ENCODE measurements at places on chromosomes 13 and 19.

DNA sequence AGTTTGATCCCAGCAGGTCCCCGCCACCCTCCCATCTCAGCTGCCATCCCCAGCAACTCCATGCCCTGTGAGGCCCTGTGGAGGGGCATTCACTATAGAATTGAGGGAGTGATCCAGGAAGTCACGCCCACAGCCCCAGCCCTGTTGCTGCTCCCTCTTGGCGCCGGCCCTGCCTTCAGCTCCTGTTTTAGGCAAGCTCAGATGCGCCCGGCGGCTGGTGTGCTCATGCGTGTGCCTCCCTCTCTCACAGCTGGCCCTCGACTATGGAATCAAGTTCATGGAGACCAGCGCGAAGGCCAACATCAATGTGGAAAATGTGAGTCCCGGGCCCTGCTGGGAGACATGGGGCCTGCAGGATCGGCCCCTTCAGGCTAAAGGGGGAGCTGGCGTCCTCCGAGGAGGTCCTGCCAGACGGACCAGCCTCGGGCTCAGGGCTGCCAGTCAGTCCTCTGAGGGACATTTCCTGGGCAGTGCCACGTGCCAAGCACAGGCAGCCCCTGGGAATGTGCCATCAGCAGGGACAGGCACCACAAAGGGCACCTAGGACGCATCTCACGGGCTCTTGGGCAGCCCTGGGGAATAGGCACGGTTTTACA lies 15.6 kb upstream of the HSH2D start:
- DNase-seq = no peak

- DNase-seq = no peak
Measured at GRCh38 chr13:32796754-32797153, 210.5 kb downstream of the PDS5B start.

- no peak for DNase-seq
Measured at GRCh38 chr13:30129411-30129810, 177.9 kb downstream of the KATNAL1 start.

DNA sequence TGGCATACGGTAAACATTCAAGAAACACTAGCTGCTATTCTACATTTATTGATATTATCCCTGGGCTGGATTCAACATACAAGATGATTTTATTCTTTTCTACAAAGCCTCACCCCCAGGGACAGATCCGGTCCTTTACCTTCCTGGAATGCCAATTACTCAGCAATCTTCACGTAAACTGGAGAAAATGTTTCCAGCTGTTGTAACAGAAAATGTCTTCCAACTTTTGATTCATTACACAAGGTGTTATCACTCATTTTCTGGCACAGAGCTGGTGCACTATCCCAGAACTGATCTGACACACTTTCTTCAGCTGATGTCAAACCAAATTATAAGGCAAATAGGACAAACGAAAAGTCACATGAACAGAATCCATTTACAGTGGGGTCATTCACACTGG lies 33.1 kb downstream of the DCLK1 start:
- DNase-seq = no peak

GRCh38 chr13:107864543-107865317 lies 350.6 kb downstream of the LIG4 start:
- DNase-seq = peak; percentile 76

DNA sequence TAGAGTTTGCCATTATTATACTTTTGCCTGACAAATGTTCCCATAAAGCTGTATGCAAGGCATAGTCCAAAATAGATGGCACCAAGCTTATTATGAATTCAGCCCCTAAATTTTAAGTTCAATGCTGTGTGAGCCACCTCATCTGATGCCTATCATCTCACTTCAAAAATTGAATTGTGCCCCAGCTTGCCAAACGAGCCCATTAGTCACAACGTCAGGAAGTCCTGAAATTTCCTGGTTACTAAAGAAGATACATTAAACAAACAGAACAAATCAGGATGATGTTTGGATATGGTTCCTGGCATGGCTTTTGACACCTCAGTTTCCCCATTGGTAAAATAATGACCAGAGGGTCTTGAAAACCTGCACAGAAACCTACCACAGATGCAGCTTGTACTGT lies 147.5 kb upstream of the SOX21 start:
- no peak for DNase-seq

GRCh38 chr19:35307931-35308330 lies 16.0 kb downstream of the MAG start:
- DNase-seq = no peak

GRCh38 chr19:49427855-49428546 lies 2.8 kb downstream of the GFY start:
- no peak for DNase-seq

DNA sequence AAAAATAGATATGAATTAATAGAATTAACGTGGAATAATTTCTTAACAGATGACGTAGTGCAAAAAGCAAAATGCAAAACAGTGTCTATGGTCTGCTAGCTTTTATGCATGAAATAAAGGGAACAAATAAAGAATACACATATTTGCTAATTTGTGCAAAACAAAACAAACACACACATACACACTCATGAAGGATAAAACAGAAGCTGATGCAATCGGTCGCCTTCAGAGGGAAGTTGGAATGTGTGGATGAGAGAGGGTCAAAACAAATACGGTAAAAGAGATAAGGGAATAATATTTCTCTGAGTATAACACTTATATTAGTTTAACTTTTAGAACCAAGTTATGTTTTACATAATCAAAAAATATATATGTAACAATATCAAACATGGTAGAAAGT lies 1160.9 kb upstream of the PCDH9 start:
- DNase-seq = no peak

DNA sequence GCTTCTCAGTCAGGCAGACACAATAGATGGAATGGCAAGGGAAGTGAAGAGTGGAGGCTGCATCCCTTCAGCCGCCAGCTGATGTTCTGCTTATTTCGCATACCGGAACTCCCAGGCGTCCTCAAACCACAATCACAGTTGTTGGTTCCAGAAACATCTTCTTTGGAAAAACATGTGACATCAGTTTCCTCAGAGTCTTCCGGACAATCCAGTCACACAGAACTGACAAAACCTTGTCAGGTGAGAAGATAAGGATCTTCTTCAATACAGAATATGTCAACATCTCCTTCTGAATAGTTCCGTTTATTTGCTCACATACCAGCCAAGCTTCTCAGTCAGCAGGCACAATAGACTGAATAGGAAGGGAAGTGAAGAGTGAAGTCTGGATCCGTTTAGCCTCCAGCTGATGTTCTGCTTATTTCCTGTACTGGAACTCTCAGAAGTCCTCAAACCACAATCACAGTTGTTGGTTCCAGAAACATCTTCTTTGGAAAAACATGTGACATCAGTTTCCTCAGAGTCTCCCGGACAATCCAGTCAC lies 45.1 kb upstream of the CEACAM21 start:
- DNase-seq = no peak

- no peak for DNase-seq
Measured at GRCh38 chr13:99357131-99357596, 50.0 kb upstream of the GPR183 start.

- no peak for DNase-seq
Measured at GRCh38 chr13:22108283-22108942, 437.5 kb downstream of the FGF9 start.

DNA sequence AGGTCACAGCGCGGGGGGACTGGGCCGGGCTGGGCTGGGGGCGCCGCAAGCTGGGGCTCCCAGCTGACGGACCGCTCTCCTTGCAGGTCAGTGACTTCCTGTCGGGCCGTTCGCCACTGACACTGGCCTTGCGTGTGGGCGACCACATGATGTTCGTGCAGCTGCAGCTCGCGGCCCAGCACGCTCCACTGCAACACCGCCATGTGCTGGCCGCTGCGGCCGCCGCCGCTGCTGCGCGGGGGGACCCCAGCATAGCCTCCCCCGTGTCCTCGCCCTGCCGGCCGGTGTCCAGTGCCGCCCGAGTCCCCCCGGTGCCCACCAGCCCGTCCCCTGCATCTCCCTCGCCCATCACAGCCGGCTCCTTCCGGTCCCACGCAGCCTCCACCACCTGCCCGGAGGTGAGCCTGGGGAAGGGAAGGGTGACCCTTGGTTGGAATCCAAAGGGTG lies 5.7 kb downstream of the MIDN start:
- no peak for DNase-seq

- DNase-seq = no peak
Measured at GRCh38 chr19:33085570-33086128, 4.7 kb downstream of the GPATCH1 start.

DNA sequence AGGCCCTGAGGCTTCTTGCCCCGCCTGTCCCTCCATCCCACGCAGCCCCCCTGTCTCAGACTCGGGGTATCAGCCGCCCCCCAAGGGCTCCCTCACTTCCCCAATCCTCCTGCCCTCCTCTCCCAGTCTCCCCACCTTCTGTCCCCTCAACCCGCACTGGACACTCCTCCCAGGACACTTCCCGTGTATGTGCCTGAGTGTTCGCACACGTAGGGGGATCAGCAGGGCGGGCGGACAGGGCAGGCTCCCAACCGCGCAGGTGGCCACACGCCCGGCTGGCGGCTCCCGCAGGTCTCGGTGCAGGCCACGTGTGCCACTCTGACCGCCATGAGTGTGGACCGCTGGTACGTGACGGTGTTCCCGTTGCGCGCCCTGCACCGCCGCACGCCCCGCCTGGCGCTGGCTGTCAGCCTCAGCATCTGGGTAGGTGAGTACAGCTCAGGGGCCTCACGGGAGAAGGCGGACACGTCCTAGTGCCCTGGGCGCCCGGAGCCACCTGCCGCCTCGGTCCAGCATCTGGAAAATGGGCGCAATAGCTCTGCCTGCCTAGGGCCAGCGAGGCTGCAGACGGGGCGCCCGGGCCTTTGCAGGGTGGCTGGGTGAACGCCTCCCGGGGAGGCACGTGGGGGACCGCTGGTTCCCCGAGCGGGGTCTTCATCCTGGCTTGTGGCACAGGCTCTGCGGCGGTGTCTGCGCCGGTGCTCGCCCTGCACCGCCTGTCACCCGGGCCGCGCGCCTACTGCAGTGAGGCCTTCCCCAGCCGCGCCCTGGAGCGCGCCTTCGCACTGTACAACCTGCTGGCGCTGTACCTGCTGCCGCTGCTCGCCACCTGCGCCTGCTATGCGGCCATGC lies 2.3 kb downstream of the KISS1R start:
- peak; percentile 39 for DNase-seq

GRCh38 chr19:38429055-38429810 lies 3.2 kb upstream of the RASGRP4 start:
- no peak for DNase-seq

DNA sequence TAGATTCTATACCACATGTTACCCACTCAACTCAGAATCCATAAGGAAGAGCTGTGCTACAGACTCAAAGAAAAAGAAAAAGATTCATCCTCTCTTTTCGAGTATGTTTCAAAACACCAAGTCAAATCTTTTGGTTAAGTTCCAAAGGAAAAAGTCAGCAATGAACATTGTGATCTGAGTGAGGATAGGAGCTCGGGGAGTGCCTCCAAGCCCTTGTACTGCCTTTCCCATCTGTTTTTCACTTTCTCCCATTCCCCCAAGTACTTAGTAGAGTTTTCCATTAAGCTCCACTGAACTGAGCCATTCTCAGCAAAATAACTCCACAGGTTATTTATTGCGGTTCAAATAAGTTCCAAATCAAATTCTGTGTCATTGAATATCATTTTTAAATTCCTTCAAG lies 47.7 kb upstream of the MAB21L1 start:
- no peak for DNase-seq

DNA sequence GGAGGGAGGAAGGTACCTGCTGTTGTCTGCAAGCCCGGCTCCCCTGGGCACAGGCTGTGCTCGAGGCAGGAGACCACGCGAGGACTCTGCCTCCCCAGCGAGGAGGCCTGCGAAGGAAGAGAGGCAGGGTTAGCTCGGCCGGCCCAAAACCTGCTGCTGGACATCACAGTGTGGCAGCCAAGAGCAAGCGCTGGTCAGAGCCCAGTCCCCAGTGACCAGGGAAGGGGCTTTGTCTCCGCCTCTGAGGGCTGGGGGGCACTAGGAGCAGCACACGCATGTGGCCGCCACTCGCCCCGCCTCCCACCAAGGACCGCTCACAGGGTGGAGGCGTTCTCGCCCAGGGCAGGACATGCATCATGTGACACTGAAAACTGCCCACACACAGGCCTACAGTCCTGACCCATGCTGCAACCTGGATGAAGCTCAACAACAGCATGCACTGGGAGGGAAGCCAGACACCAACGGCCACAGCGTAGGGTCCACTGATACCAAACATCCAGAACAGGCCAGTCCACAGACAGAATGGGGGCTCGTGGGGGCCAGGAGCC lies 8.5 kb downstream of the MIER2 start:
- DNase-seq = no peak

DNA sequence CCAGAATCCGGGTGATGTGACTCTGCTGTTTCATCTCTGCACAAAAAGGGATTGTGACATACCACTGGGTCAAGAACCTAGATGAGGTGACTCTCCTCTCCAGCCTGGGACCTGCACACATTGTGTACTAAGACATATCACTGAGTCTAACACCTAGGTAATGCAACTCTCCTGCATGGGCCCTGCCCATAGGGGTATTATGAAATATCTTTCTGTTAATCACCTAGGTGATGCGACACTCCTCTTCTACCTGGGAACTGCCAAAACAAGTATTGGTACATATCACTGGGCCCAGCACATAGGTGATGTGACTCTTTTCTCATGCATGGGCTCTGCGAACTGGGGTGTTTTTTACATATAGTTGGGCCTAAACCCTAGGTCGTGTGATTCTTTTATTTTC lies 35.5 kb upstream of the ZNF254 start:
- DNase-seq = no peak

- DNase-seq = no peak
Measured at GRCh38 chr13:47237571-47237970, 340.7 kb upstream of the HTR2A start.

GRCh38 chr13:46119883-46120614 lies 15.2 kb upstream of the CPB2 start:
- DNase-seq = no peak

DNA sequence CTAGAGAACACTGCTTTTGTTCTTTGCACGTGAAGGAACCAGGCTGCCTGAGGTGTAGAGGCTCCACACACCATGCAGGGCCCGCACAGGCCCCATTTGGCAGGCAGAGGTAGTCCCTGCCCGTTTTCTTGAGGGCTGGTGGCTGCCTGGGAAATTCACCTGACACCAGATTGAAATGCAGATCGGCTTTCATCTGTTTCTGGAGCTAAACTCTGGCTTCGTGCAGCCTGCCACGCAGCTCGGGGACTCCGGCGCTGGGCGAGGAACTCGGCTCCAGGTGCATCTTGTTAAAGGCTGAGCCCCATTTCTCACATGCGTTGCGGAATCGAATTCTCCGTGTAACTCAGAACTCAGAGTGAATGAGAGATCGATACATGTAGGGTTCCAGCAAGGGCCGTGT lies 37.7 kb downstream of the ATP11A start:
- DNase-seq = peak; percentile 39
